A172 (cell line): ENCODE measurements at places on chromosomes 12 and 14.

DNA sequence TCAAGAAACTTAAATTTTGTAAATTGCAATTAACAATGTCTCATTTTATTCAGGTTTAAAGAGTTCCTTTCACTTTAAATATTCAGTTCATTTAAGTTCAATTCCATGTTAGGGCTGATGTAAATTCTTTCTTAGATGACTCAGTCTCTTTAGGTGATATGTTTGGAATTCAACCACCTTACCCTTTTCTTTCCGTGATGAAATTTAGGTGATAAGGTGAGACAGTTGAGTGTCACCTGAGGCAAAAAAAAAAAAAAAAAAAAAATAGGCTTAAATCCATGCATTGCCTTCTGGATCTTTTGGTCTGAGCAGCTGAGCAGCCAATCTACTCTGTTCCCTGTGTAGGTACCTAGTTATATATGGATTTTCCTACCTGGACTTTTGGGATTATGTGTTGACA, 299.5 kb downstream of the DAD1 start:
- no peak for DNase-seq

- DNase-seq: no peak
Measured at GRCh38 chr12:46446645-46447044, 74.1 kb upstream of the SLC38A2 start.

DNA sequence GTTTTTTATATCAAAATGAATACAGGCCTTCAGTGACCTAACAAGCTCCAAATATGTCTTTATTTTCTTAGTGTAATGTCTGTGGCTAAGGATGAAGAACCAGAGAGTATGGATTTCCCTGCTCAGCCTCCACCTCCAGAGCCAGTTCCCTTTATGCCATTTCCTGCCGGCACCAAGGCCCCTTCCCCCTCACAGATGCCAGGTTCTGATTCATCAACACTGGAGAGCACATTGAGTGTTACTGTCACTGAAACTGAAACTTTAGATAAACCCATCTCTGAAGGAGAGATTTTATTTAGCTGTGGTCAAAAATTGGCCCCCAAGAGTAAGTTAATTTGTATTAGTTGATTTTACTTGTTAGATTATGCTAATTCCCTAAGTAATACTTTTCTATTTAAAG, 61.0 kb downstream of the KIAA0586 start:
- peak; percentile 23 for DNase-seq

DNA sequence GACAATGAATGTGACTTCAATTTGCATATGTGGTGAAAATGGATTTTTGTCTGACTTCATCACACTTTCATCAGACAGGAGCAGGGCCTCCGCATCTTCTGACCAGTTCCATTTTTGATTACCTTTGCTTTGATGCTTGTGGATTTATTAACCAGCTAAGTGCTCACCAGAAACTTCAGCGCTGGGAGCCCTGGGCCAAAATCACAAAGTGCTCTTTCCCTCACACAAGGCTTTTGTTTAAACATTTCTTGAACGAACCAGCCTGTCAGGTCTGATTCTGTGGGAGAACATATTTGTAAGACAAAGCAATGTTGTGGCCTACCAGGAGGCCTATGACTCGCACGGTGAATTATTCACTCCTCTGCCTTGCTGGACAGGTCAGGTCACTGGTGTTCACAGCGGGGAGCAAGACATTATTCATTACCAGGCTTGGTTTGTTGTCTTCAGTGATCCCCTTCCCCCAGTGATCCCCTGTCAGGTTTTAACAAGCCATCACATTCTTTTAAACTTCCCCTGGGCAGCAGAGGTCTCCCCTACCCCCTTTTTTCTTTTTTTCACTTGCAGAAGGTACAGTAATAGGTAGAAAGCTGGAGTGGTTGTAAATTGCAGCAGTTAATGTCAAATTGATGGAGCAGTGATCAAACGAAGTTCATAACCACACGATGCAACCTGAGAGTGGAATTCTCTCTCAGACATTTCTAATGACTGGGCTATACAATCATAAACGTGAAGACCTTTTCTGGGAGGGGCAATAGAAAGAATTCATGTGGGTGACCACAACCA, 167.5 kb upstream of the PRICKLE1 start:
- peak; percentile 97 for DNase-seq
